ENCODE measurements at places on chromosomes 4 and X. TPM values are rescaled to one million over a fixed set of nuclear protein-coding genes. Genes with fewer than 3 reads are reported as not detected.

DNA sequence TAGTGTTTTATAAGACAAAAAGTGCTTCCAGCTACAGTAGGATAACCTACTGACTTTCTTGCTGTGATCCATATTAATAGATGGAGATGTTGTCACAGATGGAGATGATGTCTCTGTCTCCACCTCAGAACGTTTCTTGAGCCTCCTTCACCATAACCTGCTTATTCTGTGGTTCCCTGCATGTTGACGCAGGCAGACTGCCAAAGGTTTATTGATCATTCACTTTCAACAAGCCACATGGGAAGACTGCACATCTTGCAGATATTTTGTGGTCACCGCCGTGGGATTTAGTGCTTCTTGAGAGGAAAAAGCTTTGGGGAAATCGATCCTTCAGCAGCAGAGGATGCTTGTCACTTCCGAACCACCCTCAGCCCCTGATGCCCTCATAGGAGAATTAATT is 943.0 kb upstream of the PRKX start:
- H3K4me3 ChIP-seq = no peak overlapping the region
- no peaks in the 10 kb centered on the region for H3K4me1 ChIP-seq
- no peak for DNase-seq
- no peaks in the 10 kb centered on the region for H3K27me3 ChIP-seq
- no peak overlapping the region for H3K27ac ChIP-seq

- peak overlapping the region; percentile 98 for H3K4me3 ChIP-seq
- H3K36me3 ChIP-seq = no peaks in the 10 kb centered on the region
- peaks cover 28% of the 10 kb centered on the region for H3K4me1 ChIP-seq
- peak overlapping the region; percentile 87 for H3K27ac ChIP-seq
Observed at GRCh38 chr4:184732126-184732525, 1.8 kb downstream of the CENPU start.

DNA sequence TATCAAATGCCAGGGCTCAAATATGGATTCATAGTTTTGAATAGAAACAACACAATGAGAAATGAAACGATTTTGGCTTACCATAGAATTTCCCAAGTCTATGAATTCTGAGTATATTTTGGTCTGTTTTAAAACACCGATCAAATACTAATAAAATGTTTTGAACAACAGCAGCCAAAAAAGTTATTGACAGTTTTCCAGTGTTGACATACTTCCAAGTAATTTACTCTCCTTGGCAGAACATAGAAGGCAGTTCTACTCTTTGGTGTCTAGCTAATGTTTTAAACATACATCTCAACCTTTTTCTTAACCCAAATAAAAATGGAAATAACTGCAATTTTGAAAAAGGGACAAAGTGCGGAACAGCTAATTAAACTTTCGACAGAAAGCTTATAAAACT is 1419.8 kb downstream of the ADGRL3 start:
- no peaks in the 10 kb centered on the region for H3K4me1 ChIP-seq
- H3K27me3 ChIP-seq = no peaks in the 10 kb centered on the region
- no peak overlapping the region for H3K27ac ChIP-seq
- H3K4me3 ChIP-seq = no peak overlapping the region
- no peaks in the 10 kb centered on the region for H3K36me3 ChIP-seq

GRCh38 chr4:122747883-122748282 is 15.4 kb downstream of the BBS12 start:
- H3K36me3 ChIP-seq = peaks cover 7% of the 10 kb centered on the region
- H3K4me3 ChIP-seq = no peak overlapping the region
- peak overlapping the region; percentile 34 for H3K27ac ChIP-seq
- peak; percentile 63 for DNase-seq

DNA sequence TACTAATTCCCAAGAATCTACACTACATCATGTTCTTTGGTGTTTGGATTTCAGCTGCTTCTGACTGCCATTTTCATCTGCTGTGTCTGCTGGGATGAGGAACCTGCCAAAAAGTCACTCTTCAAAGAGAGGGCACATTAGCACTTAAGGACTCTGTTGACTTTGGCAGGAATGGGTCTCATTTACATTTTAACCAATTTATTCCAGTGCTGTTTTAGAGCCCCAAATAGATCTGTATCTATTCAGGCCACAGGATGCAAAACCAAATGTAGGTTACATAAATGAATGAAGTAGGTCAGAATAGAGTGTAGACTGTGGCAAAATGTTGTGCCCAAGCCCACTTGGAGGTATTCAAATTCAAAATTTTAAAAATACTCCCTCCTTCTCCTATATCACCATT is 14.4 kb downstream of the TXK start:
- H3K27me3 ChIP-seq = peaks cover 11% of the 10 kb centered on the region
- H3K27ac ChIP-seq = no peak overlapping the region

DNA sequence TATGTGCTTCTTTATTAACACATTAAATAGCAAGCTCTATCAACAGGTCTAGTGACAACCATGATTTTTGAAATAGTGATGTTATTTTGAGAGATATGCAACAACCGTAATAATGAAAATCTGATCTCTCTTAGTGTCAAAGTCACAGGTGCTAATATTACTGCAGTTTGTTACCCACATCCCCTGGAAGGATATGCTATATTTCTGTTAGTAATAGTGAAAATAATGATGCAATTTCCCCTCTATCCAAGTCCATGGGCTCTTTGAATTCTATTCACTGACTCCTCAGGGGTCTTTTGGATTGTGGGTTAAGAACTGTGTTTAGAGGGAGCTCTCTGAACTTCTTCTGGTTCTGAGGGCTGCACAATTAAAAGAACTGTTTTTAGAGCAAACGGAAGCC is 3.0 kb upstream of the HSD17B10 start:
- H3K27ac ChIP-seq = no peak overlapping the region
- peaks cover 14% of the 10 kb centered on the region for H3K4me1 ChIP-seq
- DNase-seq = no peak
- peaks cover 6% of the 10 kb centered on the region for H3K36me3 ChIP-seq
- no peaks in the 10 kb centered on the region for H3K27me3 ChIP-seq

- H3K4me1 ChIP-seq = peaks cover 59% of the 10 kb centered on the region
- peak; percentile 62 for DNase-seq
- H3K27ac ChIP-seq = peak overlapping the region; percentile 78
- peak overlapping the region; percentile 55 for H3K4me3 ChIP-seq
- H3K36me3 ChIP-seq = peaks cover 13% of the 10 kb centered on the region
Observed at GRCh38 chr4:41009411-41009810, 204.9 kb downstream of the APBB2 start.

DNA sequence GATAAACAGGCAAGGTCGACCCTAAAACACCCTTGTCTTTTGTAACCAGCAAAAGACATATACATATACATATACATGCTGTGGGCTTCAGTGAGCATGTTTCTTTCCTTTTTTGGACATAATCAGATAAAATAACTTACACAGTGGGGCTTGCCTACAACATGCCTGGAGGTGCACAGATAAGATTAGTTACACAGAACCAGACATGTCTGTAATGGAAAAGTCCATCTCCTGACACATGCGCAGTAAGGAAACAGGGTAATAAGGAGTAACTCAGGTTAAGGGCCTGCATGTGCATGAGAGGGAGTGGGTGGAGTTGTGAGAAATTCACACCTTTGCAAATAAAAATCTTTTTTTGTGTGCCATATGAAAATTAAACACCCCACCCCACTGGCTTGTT is 3.4 kb downstream of the UGT2A1 start:
- H3K4me1 ChIP-seq = no peaks in the 10 kb centered on the region
- no peaks in the 10 kb centered on the region for H3K36me3 ChIP-seq
- no peak overlapping the region for H3K27ac ChIP-seq
- no peak overlapping the region for H3K4me3 ChIP-seq
- H3K27me3 ChIP-seq = no peaks in the 10 kb centered on the region

- no peaks in the 10 kb centered on the region for H3K36me3 ChIP-seq
- no peak for DNase-seq
- H3K27me3 ChIP-seq = peaks cover 3% of the 10 kb centered on the region
Observed at GRCh38 chrX:46180258-46180687, 364.9 kb downstream of the ZNF674 start.

- no peak overlapping the region for H3K4me3 ChIP-seq
- no peak for DNase-seq
- H3K4me1 ChIP-seq = no peaks in the 10 kb centered on the region
- no peaks in the 10 kb centered on the region for H3K27me3 ChIP-seq
Observed at GRCh38 chr4:102196221-102196620, 149.1 kb downstream of the SLC39A8 start.

GRCh38 chr4:153763404-153763803 is 3.6 kb upstream of the RNF175 start:
- no peaks in the 10 kb centered on the region for H3K4me1 ChIP-seq
- no peaks in the 10 kb centered on the region for H3K36me3 ChIP-seq
- H3K27ac ChIP-seq = no peak overlapping the region
- no peak overlapping the region for H3K4me3 ChIP-seq

DNA sequence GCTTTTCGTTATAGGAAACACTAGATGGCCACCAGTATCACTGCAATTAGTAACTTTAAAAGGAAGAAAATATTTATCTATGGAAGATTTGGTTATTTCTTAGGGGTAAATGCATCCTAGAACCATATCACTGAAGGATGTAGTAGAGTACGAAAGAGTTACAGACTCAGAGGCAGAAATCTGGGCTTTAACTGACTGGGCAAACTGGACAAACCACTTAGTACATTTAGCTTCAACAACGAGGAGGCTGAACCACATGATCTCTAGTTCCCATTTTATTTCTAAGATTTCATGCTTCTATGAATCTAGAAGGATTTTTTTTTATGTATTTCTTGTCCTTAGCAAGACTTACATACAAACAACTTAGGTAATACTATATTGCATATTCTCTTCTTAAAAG is 93.0 kb downstream of the SMARCA5 start:
- no peaks in the 10 kb centered on the region for H3K36me3 ChIP-seq
- H3K4me3 ChIP-seq = no peak overlapping the region
- DNase-seq = no peak
- H3K4me1 ChIP-seq = no peaks in the 10 kb centered on the region

- no peaks in the 10 kb centered on the region for H3K36me3 ChIP-seq
- H3K4me3 ChIP-seq = no peak overlapping the region
- H3K4me1 ChIP-seq = no peaks in the 10 kb centered on the region
Observed at GRCh38 chr4:8696369-8697127, 104.0 kb downstream of the CPZ start.

- DNase-seq = no peak
- no peaks in the 10 kb centered on the region for H3K4me1 ChIP-seq
- H3K27ac ChIP-seq = no peak overlapping the region
- H3K4me3 ChIP-seq = no peak overlapping the region
Observed at GRCh38 chr4:189304809-189305208, 635.9 kb upstream of the FRG1 start.

GRCh38 chr4:178953447-178954120 is 1511.3 kb upstream of the AGA start:
- H3K36me3 ChIP-seq = peaks cover 10% of the 10 kb centered on the region
- no peak for DNase-seq
- 0 out of 2 replicates have a peak, but pooled peaks cover 2% of the 10 kb centered on the region for H3K27me3 ChIP-seq
- no peaks in the 10 kb centered on the region for H3K4me1 ChIP-seq
- no peak overlapping the region for H3K27ac ChIP-seq
- H3K4me3 ChIP-seq = no peak overlapping the region

GRCh38 chr4:138537731-138538490 is 295.8 kb upstream of the SLC7A11 start:
- H3K4me1 ChIP-seq = peaks cover 63% of the 10 kb centered on the region
- no peak overlapping the region for H3K27ac ChIP-seq
- H3K4me3 ChIP-seq = no peak overlapping the region
- peaks cover 12% of the 10 kb centered on the region for H3K36me3 ChIP-seq
- no peak for DNase-seq
- H3K27me3 ChIP-seq = no peaks in the 10 kb centered on the region

Gene STATH
- total RNA-seq = not detected

Gene PITX2
- 24.0 TPM for total RNA-seq

Gene REELD1
- not detected for total RNA-seq

Gene G3BP2
- total RNA-seq = 169 TPM

Gene FGF16
- not detected for total RNA-seq

Gene MEPE
- not detected for total RNA-seq

Gene SSX2
- not detected for total RNA-seq

Gene MSX1
- 6.3 TPM for total RNA-seq

Gene ADAMTS3
- total RNA-seq = not detected

Gene CAPN6
- total RNA-seq = not detected

Gene AFF2
- total RNA-seq = not detected

Gene GLRA3
- not detected for total RNA-seq

Gene SOX3
- total RNA-seq = not detected

Gene STEEP1
- 23.9 TPM for total RNA-seq

Measured in HFFc6 (cell line).